ENCODE measurements at places on chromosomes 4 and X.

DNA sequence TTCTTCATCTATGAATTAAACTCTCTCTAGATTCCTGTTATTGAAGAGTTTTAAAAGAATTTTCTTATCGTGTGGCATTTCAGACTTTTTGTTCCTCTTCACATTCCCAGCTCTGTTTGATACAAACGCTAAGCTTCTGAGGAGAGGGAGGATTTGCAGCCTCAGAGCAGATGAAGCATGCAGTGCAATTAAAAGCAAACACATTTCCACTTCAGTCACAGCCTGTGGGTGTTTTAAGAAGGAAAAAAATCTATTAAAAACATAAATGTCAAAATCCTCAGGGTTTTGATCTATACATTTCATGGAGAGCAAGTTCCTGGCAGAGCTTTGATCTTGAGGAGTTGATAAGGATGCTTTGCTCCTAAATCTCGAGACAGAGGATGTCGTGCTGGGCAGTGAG lies 442.4 kb upstream of the BOD1L1 start:
- no peak for DNase-seq

DNA sequence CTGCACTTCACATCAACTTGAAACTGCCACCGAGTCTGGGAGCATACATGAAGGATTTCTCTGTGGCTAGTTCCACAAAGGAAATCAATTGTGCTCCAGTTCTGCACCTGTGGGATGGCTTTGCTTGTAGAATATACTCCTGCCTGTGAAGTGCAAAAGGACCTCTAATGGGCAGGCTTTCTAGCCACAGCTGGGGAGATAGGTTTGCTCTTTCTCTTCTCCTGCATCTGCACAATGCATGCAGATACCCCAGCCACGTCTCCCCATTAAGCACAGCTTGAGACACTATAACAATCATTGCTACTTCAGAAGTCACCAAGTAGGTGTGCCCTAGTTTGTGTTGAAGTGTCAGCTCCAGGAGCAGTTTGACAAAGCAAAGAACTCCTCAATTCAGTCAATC lies 364.6 kb downstream of the ZIC3 start:
- DNase-seq, result no peak

DNA sequence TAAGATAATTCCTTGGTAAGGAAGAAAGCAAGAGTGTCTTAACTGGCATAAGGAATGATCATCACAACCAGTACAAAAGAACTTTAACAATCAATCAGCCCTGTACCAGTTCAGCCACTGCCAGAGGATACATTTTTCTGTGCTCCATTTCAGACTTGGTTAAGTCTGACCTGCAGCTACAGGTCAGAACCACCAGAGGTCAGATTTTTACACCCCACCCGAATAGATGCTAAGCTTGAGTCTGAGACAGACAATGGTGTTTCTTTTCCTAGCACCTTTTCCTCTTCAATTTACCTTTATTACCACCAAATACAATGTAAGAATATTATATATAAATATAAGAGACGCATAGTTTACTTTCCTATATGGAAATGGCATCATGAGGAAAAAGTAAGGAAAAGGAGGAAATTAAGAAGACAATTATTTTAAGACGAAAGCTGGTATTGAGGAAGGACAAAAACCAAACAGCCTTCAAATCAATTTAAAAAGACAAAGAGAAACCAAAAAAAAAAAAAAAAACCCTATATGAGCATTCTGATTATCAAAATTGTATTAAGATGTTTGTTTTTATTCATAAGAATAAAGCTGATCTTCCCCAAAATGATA lies 215.3 kb upstream of the TTC29 start:
- DNase-seq, result no peak

DNA sequence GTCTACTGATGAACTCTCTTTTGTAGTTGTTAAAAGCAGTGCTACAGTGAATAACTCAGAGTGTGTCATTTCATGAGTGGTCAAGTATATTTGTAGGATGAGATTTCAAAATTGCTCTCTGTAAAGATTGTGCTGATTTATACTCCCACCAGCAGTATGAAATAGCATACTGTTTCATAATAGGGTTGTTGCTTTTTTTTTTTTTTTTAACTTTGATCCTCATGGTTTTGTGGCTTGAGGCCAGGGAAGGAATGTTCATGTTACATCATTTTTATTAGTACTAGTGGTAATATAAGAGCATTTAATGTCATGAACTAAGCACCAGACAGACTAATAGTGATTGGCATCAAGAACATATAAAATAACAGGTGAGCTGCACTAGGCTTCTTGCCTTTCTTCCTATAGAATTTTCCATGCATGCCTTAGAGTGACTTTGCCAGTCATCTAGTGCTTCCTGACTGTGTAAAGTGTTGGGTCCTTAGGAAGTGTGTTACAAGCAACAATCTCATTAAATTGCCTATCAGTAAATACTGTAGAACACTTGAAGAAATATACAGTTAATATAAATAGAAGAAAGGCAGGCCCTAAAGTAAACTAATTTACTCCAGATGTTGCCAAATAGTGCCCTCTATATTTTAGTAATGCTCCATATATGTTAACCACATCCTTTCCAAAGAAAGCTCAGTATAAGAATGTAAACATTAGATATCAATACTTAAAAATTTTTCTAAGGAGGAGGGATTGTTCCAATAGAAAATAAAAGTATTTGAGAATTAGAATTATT lies 38.6 kb upstream of the MSMO1 start:
- DNase-seq, result no peak

DNA sequence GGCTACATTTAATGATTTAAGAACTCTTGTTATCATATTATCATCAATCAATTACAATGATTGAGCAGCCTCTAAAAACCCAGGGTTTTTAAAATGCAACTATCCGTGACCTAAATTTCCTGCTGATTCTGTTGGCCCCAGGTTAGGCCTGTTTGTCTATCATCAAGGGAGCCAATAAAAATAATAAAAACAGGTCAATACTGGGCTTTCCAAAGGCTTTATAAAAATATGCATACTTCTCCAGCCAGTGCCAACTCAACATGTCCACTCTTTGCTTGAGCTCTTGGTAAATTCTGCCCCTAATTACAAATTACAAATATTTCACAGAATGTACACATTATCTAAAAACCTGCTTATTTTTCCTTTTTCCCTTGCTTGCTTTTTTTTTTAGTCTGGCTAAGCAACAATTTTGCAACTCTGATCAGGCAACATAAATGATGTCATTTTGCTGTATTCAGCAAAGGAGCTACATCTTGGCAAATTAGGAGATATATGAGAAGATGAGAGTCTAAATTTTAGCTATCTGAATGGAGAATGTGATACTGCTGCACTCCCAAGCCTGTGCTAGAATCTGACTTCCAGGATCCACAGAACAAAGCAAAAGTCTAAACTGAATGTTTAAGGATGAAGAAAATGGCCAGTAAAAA lies 204.0 kb downstream of the SCFD2 start:
- no peak for DNase-seq

DNA sequence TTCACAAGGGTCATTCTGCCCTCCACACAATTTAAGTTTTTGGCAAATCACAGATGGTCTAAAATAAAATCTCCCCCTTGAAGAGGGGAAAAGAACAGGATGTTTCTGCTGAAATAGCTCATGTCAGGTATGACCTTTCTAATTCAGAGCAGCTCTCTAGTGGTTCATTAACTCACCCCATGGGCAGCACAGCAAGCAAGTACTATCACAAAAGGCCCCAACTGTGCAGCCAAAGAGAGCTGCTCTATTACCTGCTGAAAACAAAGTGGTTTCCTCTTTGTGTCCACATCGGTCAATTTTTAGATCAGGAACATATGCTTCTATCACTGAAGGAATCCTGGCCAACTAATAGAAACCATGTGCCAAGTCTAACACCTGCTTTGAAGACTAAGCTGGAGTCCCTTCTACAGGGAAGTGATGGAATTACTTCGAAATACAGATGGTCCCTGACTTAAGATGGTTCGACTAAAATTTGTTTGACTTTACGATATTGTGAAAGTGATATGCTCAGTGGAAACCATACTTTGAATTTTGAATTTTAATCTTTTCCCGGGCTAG lies 164.3 kb downstream of the ENOX2 start:
- DNase-seq, result no peak

GRCh38 chrX:120000490-120001246 lies 57.1 kb upstream of the NKAP start:
- DNase-seq, result no peak

GRCh38 chrX:20665481-20665880 lies 398.8 kb upstream of the RPS6KA3 start:
- no peak for DNase-seq

DNA sequence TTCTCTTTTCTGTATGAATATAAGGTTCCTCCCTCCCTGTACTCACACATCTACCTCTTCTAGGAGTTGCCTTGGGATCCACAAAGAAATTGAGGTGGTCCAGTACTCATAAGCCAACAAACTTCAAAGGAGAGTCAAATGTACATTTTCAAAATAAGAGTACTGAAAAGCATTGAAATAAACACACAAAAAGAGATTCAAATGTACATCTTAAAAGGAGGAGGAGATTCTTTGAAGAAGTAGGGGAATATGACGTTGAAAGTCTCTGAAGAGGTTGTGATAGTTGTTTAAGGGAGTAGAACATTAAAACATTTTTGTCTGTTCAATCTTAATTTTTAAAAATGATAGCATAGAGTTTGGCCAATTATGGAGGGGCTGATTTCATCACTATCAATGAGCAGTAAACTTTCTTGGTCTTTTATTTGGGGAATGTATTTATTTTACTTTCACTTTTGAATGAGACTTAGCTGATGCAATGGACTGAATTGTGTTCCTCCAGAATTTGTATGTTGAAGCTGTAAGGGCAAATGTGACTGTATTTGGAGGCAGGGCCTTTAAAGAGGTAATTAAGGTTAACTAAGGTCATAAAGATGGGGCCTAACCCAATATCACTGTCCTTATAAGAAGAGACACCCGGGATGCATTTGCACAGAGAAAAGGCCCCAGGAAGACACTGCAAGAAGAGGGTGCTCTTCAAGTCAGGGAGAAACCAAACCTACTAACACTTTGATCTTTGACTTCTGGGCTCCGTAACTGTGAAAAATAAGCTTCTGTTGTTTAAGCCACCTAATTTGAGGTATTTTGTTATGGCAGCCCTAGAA lies 226.3 kb upstream of the PGRMC2 start:
- no peak for DNase-seq

- no peak for DNase-seq
Measured at GRCh38 chrX:17580539-17581152, 156.6 kb upstream of the SCML1 start.

DNA sequence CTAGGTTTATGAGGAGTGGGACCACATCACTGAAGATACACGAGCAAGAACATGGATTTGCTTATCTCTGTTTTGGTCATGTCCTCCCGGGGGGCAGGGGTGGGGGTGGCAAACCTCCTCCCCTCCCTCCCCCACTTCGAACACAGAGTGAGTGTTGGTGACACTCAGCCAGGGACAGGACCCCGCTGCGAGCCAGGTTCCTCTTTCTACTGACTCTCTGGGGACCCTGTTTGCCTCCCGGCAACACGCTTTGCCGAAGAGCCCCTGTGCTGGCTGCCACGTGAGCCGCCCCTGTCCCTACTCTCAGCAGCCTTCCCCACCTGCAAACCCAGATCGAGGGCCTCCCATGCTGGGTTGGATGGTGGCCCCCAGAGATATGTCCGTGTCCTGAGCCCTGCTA lies 34.7 kb downstream of the P2RY8 start:
- no peak for DNase-seq

GRCh38 chrX:1139185-1139500 lies 73.3 kb downstream of the CRLF2 start:
- no peak for DNase-seq

GRCh38 chr4:6355052-6355451 lies 85.4 kb downstream of the WFS1 start:
- no peak for DNase-seq

DNA sequence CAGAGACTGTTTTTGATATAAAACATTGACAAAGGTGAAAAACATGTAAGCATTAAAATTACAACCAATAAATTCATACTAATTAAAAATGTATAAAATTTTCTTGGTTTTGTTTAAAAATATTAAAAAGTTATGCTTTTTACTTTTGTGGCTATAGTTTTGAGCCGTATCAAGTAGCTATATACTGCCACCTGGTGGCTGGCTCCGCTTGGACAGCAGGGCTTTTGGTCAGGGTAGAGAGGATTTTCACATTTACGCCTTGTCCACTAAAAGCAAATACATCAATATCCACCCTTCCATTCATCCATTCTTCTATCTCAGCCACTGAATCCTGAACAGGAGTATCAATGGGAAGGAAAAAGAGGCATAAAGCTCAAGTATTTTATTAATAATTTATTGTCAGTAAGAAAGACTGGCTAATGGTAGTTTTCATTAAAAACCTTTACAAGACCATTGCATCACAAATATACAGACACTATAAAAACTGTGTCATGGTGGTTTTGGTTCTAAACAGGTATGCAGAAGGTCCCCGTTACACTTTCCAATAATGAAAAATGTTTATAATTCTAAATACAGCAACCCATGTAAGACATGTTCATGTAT lies 32.1 kb upstream of the MTNR1A start:
- DNase-seq, result no peak

- DNase-seq, result no peak
Measured at GRCh38 chrX:128929271-128930057, 593.8 kb downstream of the SMARCA1 start.

- no peak for DNase-seq
Measured at GRCh38 chrX:139739138-139739537, 31.2 kb upstream of the MCF2 start.

GRCh38 chr4:68310651-68311247 lies 39.1 kb downstream of the YTHDC1 start:
- DNase-seq, result no peak

DNA sequence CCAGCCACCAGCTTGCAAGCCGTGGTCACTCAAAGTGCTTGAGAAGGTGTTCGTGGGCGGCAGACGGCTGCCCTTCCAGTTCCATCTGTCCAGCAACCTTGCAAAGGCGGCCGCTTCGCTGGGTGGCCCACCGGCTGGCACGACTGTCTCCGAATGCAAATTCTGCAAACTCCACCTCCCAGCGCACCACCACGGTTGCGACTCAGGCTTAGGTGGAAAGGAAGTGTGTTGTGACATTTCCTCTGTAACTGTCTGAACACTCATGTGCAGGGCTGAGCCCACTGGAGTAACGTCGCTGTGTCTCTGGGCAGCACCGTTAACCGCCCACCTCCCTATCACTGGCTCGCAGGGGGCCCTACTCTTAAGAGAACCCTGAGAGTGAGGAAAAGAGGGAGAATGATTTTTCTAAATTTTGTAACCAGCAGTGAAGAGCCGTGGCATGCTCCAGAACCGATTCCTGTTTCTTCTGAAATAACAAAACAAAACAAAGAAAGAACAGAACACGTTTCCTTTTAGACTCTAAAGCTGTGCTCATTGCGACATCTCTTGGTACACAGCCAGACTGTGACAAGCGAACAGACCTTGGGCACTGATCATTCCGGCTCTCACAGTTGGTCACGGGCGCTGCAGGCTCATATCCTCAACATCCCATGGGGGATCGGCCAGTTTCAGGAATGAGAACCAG lies at the start of gene P2RY8:
Gene P2RY8 (minus strand): TSS at position 155 of the 685 bp plus-strand sequence. CDS start 70,627 bp downstream, outside the sequence.
- DNase-seq, result no peak

GRCh38 chr4:36551697-36552214 lies 270.3 kb downstream of the DTHD1 start:
- no peak for DNase-seq

DNA sequence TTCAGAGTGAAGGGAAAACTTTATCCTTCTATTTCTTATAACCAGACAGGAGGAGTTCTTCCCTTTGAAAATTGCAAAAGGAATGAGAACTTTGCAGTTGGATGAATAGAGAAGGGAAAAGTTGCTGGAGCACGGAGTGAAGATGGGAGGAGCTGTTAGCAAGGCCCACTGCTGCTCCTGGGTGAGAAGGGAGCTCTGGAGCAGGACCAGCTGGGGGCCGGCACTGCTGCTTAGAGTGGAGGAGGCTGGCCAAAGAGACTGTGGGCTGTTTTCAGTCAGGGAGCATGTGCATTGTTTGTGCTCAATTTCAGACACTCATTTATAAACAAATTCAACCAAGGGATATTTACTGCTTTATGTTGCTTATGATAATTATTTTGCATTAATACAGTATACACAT lies 164.2 kb downstream of the STIM2 start:
- no peak for DNase-seq
